Activated naive CD4-positive, alpha-beta T cell (primary cell): ENCODE measurements at places on chromosomes 5 and 9.

GRCh38 chr5:33934176-33934575, 2.0 kb upstream of the RXFP3 start:
- no peak for DNase-seq

- no peak for DNase-seq
Measured at GRCh38 chr5:172008689-172009141, 2.3 kb upstream of the FBXW11 start.

GRCh38 chr5:80619086-80619485, 35.4 kb upstream of the MSH3 start:
- no peak for DNase-seq

DNA sequence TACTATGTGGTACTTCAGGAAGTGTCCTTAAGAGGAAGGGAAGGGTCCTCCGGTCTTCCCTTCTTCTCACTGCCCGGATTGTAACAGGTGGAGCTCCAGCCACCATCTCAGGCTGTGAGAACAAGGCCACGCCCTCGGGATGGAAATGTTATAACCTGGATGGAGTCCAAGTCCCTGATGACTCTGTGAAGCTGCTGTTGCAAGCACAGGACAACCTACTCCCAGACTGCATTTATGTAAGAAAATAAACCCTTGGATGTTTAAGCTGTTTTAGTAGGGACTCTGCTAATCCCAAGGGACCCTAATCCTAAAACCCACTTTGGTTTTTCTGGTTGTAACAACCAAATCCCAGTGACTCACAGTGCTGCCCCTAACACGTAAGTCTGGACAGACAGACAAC, 221.6 kb downstream of the ACTL7B start:
- DNase-seq = no peak

DNA sequence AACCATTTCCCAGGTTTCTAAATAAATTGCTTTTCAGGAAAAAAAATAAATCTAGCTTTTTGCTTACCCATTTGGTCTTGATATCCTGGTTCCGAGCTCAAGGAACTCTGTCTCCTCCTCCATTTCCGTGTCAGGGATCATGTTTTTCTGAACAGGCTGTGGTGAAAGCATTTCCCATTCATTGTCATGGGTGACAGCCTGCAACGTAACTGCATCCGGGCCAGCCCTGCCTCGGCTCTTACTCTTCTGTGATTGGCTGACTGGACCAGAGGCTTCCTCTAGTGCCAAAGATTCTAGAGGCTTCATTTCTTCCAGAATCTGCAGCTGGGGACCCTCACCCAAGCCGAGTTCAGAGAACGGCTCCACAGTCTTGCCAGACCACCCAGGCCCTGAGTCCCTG, 61.0 kb upstream of the PCA3 start:
- DNase-seq = no peak

- no peak for DNase-seq
Measured at GRCh38 chr5:119077444-119077843, 6.6 kb downstream of the DMXL1 start.
